ENCODE measurements at places on chromosomes 16 and 17.

DNA sequence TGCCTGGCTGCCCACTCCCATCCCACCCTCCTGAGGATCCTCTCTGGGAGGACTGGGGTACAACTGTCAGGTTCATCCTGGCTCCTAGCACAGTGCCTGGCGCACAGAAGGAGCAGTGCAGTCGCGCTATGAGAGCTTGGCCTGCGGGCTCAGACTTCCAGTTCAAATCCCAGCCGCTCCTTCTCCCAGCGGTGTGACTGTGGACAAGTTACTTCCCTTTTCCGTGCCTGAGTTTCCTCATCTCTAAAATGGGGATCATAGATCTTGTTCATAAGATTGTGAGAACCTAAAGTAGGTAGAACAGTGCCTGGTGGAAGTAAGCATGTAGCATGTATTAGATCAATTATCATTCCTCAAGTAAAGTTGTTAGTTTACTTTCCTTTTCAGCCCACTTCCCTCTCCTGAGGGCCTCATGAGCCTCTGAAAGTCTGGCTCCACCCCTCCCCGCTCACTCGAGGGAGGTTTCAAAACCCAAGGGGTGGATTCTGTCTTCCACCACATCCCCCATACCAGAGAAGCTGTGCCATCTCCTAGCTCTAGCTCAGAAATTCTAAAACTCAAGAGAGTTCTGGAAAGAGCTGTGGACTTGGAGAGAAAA, 19.9 kb upstream of the COL1A1 start:
- no peak for DNase-seq

GRCh38 chr16:78998879-78999278, 601.7 kb downstream of the MAF start:
- DNase-seq, result no peak

- DNase-seq, result no peak
These were observed 10.2 kb downstream of the DPEP1 start for GRCh38 chr16:89623511-89624261.

GRCh38 chr17:32350666-32351418, 885 bp downstream of the ZNF207 start:
- DNase-seq, result no peak

- DNase-seq, result no peak
These were observed 55.3 kb downstream of the GDPD1 start for GRCh38 chr17:59275618-59276017.

DNA sequence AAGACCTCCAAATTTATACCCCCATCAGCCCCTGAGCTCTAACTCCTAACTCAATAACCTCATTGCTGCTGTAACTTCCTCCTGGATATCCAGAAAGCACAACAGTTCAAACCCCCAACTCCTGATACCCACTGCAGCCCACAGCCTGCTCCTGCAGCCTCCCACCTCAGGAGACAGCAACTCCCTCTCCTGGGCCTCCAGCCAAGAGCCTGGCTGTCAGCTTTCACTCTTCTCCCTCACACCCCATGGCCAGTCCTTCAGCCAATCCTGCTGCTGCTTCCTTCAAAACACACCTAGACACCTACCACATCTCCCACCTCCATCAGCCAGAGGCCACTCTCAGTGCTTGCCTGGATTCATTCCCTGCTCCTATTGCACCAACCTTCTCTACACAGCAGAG, 5.4 kb downstream of the GINS2 start:
- no peak for DNase-seq

- no peak for DNase-seq
These were observed 111.7 kb upstream of the CDH5 start for GRCh38 chr16:66254751-66255150.

GRCh38 chr16:89150090-89150835, 21.3 kb upstream of the CDH15 start:
- no peak for DNase-seq

- no peak for DNase-seq
These were observed 48.8 kb upstream of the CBX4 start for GRCh38 chr17:79888009-79888540.

DNA sequence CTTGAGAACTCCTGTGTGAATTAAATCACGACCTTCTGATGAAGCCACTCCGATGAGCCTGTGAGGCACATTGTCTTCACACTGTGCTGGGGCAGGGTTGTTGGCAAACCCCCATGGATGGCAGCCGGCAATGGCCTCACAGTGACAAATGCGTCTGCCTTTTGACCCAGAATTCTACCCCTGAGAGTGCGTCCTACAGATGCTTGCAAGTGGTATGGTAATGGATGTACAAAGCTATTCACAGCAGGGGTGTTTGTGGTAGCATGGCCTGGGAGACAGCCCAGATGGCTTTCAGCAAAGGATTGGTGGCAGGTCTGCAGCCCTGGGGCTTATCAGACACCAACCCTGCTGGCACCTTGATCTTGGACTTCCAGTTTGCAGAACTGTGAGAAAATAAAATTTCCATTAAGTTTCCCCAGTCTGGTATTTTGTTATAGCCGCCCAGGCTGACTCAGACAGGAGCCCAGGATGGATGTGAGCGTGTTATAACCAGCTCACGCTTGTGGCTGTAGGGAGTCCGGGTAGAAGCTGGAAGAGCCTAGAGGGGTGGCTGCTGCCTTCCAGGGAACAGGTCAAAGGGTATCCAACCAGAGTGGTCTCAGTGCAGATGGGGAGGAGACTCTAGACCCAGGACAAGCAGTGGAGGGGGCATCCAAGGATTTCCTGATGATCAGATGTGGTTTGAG, 10.1 kb downstream of the AFMID start:
- no peak for DNase-seq

DNA sequence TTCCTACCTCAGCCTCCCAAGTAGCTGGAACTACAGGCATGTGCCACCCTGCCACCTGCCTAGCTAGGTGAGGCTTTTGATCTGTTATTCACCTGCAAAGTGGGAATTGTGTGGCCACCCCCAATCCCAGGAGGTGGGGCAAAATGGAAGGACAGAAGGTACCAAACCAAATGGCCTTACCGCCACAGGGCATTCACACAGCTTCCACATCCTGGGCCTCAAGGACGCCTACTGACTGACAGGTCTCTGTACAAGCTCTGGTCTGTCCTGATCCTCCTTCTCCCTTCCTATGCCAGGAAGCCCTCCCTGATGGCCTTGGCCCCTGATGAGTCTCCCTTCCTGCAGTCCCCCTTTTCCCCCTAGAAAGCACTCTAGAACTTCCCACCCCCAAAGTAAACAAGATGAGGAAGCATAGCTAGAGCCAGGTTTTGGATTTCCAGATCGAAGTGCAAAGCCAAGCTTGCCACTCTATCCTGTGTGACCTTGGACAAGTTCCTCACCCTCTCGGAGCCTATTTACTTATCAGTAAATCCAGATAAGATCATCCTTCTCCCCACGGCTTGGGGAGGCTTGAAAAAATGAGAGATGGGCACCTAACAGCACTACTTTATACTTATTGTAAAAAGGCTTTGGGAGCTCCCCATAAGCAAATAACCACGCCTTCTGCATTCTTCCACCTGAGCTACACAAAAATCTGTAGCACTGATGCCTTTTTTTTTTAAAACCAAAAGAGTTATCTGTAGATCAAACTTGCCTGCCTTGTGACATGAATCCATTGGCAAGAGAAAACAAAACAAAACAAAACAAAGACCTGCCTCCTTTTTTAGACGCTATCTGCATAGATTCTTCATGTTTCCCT, 4.5 kb downstream of the PLLP start:
- DNase-seq, result no peak

GRCh38 chr16:24452724-24453123, 86.6 kb upstream of the RBBP6 start:
- DNase-seq, result no peak

- no peak for DNase-seq
These were observed 41.4 kb upstream of the PIRT start for GRCh38 chr17:10879190-10879836.

GRCh38 chr16:59342669-59343068, 608.6 kb upstream of the GOT2 start:
- no peak for DNase-seq

DNA sequence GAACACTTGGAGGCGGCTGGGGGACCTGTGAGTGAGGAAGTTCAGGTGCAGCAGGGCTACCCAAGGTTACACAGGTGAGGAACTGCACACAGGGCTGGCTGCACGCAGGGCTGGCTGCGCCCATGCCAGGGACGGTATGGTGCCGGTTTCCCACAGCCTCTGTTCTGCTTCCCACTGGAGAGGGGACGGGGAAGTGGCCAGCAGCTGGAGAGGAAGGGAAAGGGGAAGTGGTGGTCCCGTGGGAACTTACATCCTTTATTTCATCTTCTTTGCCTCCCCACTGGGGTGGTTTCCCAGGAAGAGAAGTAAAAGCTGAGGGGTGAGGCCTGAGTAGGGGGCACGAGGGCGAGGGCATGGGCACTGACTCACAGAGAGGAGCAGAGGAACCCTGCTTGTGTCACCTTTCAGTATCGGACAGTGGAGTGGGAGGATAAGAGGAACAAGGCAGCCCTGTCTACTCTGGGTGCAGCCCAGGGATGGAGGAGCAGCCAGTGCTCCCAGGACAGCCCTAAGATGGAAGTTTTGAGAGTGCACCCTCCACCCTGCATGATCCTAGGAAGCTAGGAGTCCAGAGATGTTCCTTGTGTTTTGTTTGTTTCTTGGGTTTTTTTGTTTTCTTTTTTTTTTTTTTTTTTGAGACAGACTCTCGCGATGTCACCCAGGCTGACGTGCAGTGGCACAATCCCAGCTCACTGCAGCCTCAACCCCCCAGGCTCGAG, 25.5 kb upstream of the CDH1 start:
- DNase-seq, result no peak
